ENCODE measurements at places on chromosomes 12 and 14.

DNA sequence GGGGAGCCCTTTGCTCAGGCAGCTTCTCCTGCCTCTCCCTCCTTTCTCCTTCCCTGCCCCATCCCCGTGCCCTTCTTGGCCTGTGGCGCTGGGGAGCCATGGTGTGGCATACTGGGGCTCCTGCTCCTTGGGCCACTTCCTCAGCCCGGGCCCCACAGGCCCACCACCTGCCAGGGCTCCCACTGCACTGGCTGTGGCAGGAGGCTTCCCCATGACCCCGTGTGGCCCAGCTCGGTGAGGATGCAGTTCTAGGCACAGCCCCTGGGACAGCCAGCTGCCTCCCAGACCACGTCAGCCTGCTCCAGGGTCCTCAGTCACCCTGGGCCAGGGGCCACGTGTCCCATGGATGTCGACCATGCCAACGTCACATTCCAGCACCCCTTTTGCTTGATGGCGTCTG, 13.0 kb upstream of the AMN start:
- DNase-seq: no peak

- DNase-seq: no peak
Observed at GRCh38 chr14:104551851-104552737, 27.5 kb upstream of the C14orf180 start.

GRCh38 chr14:102424520-102424919, 61.8 kb downstream of the TECPR2 start:
- DNase-seq: no peak

DNA sequence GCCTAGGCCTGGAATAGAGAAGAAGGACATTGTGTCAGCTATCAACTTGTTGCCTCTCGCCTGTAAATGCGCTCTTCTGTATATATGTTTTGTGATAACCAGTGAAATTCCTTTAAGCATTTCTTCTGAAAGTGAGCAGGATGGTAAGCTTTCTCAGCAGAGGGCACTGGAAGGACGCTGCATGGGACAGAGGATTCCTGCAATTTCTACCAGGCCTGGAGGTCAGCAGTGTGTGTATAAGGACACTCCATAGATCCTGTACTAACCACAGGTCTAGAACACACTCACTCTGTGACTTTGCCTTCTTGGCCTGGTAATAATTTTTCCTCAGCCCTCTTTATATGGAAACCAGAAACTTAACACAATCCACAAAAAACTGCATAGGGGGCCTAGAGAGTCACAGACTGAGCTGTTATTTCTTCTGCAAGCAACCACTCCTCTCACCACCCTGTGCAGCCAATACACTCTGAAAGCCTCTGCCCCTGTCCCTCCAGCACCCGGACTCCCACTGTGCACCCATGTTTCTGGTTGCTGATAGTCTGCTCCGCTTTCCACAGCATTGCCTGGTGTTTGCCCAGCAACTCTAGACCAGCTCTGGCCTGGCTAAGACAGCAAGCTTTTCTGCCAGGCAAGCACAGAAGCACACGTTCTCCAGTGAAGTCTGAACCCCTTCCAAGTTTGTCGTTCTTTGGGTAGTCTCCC, 94.0 kb upstream of the RMST start:
- no peak for DNase-seq

GRCh38 chr12:103021538-103022218, 64.2 kb downstream of the ASCL1 start:
- DNase-seq: no peak

DNA sequence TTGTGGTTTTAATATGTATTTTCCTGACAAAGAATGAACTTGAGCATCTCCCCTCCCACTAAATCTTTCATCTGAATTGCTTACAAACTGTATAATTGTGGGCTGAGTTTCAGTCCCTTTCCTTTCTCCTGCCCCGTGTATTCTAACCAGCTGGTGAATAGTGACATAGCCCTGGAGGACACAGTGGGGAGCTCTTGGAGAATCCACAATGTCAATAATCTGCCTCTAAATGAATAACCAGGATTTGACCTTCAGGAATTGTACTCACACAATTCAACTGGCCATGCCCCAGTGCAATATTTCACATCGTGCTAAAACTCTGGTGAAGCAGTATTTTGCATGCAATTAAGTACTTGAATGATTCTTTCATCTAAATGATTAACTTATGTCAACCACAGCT, 177.2 kb downstream of the C12orf42 start:
- DNase-seq: peak; percentile 25

- DNase-seq: peak; percentile 96
Observed at GRCh38 chr12:4011597-4011996, 138.4 kb upstream of the PARP11 start.

GRCh38 chr12:113894697-113895096, 71.4 kb downstream of the RBM19 start:
- DNase-seq: no peak

DNA sequence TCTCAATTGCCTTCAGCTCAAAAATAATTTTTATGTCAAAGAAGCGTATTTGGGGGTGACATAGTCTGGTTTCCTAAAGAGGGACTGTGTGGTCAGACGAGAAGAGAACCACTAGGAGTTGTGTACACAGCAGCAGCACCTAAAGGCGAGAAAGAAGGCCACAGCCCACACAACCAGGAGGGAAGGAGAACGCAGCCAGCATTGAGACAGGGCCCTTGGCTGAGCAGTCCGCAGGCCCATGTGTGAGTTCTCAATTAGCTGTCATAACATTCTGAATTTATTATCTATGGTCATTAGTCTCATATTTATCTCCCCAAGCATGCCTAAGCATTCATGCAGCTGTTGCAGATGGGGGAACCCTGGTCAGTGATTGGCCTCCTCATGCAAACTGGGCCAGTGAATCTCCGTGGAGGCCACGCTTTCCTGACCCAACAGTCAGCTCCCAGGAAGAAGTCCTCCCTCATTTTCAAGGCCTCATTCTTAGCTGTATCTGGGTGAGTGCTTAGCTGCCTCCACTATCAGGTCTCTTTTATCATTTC, 81.2 kb upstream of the ATF7IP start:
- DNase-seq: no peak

DNA sequence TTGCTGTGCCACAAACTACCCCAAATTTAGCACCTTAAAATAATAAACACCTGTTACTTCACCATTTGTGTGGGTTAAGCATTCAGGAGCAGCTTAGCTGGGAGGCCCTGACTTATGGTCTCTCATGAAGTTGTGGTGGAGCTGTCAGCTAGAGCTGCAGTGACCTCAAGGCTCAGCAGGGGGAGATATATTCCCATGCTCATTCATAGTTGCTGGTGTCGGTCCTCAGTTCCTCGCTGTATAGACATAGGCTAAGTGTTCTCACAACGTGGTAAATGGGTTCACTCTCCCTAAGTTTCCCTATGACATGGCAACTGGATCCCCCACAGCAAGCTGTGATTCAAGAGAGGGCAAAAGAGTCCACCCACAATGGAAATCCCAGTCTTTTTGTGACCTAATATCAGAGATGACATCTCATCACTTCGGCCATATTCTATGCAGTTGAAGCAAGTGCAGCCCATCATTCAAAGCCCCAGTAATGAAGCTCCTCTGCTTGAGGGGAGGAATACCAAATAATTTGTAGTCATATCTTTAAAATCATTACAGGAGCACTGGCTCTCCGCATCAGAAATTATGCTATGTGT, 41.1 kb downstream of the PRB3 start:
- DNase-seq: peak; percentile 50

- DNase-seq: no peak
Observed at GRCh38 chr12:115542656-115543055, 734.8 kb downstream of the MED13L start.

DNA sequence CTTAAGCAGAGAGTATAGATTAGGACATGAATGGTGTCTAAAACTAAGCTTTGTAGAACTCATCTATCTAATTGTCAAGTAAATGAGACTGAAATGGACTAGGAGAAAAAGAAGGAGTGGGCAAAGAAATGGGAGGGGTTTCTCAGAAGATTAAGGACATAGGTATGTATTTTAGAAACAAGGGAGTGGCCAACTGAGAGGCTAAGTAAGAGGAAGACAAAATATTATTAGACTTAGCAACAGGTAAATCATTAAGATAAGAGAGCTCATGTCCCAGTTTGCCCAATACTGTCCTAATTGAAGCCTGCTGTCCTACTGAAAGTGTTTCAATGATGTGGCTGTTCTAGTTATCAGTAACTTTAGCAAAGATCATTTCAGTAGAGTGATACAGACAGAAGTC, 171.4 kb downstream of the KITLG start:
- peak; percentile 59 for DNase-seq

DNA sequence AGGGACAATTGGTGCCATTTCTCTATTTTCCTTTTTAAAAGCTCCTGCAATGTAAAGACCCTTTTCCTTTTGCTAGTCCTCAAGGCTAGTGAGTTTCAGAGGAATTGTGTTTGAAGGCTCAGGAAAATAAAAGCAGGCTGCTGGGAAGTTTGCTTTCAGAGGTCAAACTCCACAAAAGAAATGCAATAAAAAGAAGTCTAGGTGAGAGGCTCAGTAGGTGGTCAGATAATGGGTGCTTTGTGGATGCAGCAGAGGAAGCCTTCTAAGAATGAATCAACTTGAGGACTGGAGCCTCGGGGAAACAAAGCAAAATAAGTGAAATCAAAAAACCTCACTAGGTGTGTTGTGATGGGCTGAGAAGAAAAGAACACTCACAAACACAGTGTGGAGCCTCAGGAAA, 10.3 kb downstream of the CCDC175 start:
- DNase-seq: no peak

- DNase-seq: no peak
Observed at GRCh38 chr12:53100466-53101151, 2.7 kb upstream of the SOAT2 start.

DNA sequence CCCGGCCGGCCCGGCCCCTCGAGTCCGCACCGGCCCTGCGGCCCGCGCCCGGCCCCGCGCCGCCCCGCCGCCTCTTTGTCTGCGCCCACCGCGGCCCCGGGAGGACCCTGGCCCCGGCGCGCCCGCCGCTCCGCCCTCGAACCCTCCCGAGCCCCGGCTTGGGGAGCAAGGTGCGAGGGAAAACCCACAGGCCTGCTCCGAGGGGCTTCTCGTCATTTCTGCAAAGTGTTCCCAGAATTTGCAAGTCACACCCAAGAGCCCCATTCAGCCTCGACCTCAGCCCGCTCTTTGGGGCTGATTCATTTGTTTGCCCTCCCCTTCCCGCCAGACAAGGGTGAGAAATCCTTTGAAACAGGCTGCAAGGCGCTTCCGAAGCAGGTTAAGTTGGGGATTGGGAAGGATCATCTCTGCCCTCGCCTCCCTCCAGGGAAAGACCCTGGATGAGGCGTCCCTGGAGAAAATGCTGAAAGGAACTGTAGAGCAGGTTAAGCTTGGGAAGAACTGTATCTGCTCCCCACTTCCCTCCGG, 325 bp upstream of the CLIP1 start:
- peak; percentile 76 for DNase-seq

DNA sequence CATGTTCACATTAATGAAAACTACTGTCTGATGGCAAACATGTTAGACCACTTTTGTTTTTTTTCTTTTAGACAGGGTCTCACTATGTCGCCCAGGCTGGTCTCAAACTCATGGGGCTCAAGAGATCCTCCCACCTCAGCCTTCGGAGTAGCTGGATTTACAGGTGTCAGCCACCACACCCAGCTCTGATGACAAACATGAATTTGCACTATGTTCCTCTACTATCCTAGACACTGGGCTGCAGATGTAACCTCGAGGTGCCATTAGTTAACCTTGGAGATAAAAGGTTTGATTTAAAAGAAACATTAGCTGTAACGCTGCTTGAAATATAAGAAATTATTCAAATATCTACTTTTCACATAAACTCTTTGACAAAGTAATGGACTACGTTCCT, 8.1 kb downstream of the VPS37B start:
- no peak for DNase-seq

DNA sequence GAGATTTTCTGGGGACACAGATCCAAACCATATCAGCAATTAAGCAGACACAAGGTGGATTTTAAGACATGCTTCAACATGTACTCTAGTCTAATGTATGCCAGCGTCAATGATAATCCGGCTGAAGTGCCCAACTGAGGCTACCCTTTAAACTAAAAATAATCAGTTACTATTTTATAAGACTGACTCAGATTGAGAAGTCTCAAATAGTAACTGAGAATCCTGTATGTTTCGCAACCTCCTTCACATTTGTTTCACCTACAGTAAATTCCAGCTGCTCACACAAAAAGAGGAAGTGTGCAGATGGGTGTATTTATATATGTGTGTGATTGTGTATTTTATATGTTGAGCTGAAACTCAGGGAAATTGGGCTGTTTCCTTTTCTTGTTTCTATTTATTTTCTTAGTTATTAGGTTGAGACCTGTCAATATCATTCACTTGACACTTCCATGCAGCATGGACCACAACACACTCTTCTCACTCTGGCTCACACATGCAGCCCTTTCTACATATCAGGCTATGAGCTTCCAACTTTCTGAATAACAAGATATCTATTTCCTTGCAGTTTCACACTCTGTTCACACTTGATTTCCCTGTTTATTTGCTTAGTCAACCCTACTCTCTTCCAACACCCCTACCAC, 1224.9 kb upstream of the TMEM132C start:
- DNase-seq: no peak

DNA sequence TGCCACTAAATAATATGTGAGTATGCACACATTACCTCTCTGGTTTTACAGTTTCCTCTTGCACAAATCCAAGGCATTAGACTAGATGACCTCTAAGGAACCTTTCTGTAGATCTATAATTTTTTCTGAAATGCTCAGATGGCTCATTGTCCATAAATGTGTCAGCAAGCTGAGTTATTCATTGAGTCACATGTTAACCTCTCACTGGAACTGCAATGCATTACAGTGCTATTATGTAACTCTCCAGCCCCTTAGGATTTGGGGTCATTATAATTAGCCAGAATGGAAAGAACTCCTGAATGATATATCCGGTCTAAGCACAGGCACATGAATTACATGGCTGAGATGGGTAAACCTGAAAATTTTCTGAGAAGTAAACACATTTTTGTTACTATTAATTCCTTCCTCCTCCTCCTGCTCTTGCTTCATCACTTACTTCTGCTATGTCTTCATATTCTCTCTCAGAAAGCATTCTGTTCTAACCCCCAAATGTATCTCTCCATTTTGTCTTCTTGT, 20.3 kb upstream of the DRAM1 start:
- peak; percentile 85 for DNase-seq

Data from kidney tubule cell (primary cell).